ENCODE measurements at places on chromosomes 4 and X.

DNA sequence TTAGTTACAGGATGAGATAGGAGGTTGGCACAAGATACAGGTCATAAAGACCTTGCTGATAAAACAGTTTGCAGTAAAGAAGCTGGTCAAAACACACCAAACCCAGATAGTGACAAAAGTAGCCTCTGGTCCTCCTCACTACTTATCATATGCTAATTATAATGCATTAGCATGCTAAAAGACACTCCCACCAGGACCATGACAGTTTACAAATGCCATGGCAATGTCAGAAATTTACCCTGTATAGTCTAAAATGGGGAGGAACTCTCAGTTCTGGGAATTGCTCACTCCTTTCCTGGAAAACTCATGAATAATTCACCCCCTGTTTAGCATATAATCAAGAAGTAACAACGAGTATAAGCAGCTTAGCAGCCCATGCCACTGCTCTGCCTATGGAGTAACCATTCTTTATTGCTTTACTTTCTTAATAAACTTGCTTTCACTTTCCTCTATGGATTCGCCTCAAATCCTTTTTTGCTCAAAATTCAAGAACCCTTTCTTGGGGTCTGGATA, 1254.4 kb downstream of the PCDH7 start:
- no peak for DNase-seq

DNA sequence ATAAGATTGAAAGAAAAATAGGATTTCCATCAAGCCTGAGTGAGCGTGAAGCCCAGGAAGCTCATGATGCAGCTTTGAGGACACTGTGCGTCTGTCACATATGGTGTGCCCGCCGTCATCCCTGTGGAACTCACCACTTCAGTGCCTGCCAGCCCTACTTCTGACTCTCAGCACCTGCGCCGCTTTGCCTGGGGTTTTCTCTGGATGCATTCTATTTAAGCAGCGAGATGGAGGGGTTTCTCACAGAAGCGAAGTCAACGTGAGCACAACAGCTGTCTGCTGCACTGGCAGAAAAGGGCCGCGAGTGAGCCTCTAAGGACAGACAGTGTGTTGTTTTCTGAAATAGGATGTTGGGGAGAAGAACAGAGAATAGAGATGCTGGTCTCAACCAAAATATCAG, 6.2 kb upstream of the TMEM128 start:
- DNase-seq = no peak

DNA sequence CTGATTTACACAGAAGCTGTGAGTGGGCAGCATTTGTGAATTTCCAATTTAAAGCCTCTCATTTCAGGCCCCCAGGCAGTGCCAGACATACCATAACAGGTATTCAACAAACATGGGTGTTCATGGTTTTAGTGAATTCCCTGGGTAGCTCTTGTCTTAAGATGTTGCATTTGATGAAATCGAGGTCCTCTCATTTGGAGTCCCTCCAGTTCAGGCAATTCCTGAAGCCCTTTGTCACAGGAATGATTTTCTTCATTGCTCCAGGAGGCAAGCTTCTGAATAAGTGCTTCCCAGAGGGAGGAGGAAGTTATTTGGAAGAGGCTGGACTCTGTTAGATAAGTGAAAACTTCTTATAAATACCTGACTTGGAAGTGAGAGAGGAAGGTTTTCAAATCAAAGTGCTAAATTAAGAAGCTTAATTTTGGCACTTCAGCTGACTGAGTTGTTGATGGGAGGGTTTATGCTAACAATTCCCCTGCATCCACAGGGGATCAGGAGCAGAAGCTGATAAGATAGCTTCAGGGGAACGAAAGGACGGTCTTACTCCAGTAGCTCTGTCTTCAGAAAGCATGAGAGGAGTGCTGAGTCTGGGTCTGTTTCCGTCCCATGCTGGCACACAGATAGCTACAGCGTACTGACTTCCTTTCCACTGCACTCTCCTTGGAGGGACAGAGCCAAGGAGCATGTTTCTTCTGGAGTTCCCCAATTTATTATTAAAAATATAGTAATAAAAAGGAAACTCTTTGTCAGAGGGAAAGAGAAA, 543.1 kb downstream of the GBA3 start:
- no peak for DNase-seq

- no peak for DNase-seq
Measured at GRCh38 chr4:166293556-166293955, 420.5 kb downstream of the TLL1 start.

- no peak for DNase-seq
Measured at GRCh38 chr4:122658818-122659295, 38.0 kb upstream of the IL21 start.

GRCh38 chr4:113823291-113823659, 61.7 kb upstream of the CAMK2D start:
- DNase-seq = no peak

- DNase-seq = no peak
Measured at GRCh38 chrX:15382813-15383212, 1.4 kb downstream of the VEGFD start.

- no peak for DNase-seq
Measured at GRCh38 chr4:36609661-36610060, 328.2 kb downstream of the DTHD1 start.

- DNase-seq = no peak
Measured at GRCh38 chr4:24778464-24779225, 16.7 kb upstream of the SOD3 start.

GRCh38 chrX:12975670-12975965, 708 bp downstream of the TMSB4X start:
- no peak for DNase-seq

DNA sequence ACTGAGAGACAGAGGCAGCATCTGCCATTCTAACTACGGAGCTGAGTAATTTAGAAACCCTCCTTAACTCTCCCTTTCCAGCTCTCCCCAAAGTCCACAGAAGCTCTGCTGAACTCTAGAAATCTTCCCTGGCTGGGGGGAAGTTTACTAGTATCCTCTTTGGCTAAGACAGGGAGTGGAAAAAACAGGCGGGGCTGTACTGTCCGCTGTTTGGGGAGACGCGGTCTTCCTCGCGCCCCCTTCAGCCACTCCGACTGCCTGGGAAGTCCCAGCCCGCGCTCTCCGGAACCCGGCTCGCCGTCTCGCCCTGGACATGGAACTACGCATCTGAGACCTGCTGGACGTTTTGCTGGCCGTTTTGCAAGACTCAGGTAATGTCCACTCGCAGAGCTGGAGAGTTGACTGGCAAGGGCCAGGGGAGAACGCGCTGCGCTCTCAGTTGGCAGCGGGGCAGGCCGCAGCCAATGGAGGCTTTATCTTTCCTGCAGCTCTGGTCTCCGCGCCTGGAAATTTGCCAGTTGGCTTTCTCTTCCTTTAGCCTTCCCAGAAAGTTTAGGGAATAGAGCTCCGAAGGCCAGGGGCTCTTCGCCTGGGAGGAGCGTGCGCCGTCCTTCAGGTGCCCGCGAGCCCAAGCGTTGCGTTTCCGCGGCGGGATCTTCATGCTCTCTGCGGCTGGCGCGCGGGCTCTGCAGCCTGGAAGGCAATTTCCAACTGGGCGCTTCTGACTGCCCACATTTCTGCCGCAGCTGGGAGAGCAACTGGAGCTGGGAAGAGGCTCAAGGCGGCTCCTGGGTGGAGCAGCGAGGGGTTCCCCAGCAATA, 892 bp downstream of the IL1RAPL2 start:
- DNase-seq = no peak

DNA sequence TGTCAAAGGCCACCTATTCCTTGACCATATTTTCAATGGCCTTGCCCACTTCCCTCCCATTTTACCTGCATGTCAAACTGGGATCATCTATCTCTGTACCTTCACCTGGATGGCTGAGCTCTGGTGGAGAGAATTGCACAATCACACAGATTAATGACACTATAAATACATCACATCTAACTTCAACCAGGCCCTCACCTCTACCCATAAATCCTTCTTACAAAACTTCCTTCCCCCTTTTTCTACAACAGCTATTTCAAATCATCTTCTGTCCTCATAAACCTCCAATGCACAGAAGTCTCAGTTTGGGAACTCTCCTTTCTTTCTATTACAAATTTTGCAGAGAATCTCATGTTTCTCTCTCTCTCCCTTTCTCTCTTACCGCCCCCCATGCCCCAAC, 9.2 kb downstream of the PALLD start:
- no peak for DNase-seq

DNA sequence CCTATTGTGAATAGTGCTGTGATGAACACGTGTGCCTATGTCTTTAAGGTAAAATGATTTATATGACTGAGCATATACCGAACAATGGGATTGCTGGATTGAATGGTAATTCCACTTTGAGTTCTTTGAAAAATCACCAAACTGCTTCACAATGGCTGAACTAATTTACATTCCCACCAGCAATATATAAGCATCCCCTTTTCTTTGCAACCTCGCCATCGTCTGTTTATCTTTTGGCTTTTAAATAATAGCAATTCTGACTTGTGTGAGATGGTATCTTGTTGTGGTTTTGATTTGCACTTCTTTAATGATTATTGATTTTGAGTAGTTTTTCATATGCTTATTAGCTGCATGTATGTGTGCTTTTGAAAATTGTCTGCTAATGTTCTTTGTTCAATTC, 31.8 kb upstream of the UGT2A1 start:
- DNase-seq = no peak

DNA sequence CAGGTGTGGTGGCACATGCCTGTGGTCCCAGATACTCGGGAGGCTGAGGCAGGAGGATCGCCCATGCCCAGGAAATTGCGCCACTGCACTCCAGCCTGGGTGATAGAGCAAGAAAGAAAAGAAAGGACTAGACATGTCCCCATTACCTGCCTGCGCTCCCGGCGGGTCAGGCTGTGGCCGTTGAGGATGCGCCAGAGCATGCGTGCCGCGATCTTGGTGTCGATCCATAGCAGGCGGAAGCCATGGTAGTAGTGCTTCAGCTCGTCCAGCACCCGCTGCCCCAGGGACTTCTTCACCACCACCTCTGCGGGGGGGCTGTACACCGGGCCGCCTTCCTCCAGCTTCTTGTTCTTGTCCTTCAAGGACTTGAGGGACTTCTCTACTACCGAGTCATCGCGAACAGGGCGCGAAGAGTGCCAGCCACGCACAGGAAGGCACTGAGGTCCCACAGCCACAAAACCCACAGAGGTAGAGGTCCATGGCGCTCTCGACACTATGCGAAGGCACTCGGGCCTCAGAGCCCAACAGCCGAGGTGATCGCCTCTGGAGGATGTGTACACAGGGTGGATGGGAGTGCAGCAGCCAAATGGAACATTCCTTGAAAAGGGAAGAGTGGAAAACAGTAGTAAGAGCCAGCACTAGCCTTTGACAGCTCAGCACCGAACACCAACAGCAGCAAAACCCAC, 14.6 kb downstream of the LETM1 start:
- no peak for DNase-seq

- no peak for DNase-seq
Measured at GRCh38 chr4:67714248-67714583, 13.3 kb upstream of the UBA6 start.

DNA sequence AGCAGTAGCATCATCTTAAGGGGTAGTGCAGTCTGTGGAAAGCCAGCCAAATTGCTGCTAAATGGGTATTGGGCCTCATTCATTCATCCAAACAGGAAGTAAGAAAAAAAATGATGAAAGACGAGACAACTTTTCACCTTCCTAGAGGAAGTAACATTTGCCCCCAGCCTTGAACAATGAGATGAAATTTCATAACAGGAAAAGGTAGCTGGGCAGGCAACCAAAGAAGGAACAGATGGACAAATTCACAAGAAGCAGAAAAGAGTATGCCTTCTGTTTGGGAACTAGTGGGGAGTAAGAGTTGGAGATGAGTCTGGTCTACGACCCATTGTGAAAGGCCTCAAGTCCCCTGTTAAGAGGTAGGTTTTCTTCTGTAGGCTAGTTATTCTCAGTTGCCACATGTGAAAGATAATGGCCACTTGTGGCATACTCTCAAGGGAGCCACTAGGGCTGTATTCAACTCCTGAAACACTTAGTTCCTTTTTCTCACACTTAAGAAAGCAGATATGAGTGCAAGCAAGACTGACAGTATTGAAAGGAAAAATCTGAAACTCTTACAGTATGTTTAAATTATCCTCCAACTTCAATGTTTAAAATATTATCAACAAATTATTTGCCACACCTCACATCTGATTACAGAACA, 190.4 kb downstream of the AR start:
- no peak for DNase-seq

GRCh38 chrX:4239650-4240540, 526.4 kb upstream of the PRKX start:
- no peak for DNase-seq

DNA sequence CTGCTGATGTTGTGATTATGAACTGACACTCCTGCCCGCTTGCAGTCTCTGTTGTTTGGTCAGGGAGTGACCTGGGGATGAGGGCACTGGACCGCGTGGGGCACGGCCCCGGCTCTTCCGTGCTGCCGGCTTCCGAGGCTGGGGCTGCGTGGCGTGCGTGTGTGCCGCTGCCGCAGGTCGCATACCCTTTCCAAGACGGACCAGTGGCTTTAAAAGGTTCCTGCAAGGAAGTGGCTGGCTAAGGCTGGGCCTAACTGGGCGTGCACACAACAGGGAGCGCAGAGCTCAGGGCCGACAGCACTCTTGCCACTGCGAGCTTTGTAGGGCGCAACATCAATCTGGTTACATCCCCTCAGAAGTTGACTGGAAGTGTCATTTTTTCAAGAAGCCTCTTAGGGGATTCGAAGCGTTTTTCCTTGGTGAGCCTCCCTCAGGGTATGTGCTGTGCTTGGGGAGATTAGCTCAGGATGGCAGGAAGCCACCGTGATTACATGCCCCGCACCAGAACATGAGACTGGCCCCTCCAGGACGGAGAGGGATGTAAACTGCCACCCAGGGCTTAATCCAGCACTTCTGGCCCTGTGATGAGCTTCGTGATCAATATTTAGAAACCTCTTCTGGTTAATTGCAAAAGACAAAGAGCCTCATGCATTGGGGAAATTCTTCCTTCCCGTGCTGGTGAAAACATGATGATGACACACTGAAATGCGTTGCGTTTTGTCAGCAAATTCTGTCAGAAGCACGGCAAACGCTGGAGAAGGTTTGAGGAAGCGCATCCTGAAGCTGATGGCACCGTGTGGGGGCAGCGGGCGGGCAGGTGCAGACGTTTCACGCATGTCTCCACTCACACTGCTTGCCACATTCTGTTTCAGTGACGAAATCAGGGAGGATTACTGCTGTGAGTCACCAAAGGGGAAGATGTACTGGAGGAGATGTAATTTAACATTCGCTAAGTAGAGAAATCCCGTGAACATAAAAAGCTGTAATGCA, 11.1 kb downstream of the MAEA start:
- peak; percentile 18 for DNase-seq

DNA sequence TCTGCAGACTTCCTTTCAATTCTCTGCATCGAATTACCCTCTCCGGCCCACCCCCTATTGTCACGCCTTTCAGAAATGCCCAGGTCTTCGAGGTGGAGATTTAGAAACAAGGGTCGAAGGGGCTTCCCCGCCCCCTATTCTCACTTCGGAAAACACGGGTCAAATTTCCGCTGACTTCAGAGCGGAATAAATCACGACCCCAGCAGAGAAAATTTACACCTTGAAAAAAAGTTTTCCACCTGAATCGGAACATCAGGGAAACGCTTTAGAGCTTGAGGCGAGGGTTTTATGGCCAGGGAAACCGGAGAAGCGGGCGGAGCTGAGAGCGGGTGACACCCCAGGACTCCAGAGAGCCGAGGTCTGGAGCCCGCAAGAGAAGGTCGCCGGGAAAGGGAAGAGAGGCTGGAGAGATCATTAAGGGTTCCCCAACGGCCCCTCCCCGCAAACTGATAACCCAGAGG, 1.6 kb downstream of the SHISA3 start:
- DNase-seq = no peak

- no peak for DNase-seq
Measured at GRCh38 chr4:76554630-76555029, 119.6 kb downstream of the SHROOM3 start.
